ENCODE measurements at places on chromosomes 12 and 14. TPM values are rescaled to one million over a fixed set of nuclear protein-coding genes. Genes with fewer than 3 reads are reported as not detected.

- DNase-seq = no peak
Measured at GRCh38 chr14:104591506-104592291, 12.1 kb downstream of the C14orf180 start.

DNA sequence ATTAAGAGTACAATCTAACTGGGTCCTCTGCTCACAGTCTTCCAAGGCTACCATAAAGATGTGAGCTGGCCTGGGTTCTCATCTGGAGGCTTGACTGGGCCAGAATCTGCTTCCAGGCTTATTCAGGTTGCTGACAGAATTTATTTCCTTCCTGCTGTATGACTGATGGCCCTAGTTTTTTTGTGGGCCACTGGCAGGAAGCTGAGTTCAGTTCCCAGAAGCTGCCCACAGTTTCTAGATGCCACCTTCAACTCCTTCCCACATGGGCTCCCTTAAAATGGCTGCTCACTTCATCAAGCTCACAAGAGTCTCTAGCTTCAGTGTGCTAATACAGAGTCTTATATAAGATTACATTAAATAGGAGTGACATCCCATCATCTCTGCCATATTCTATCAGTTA, 121.7 kb upstream of the CAND1 start:
- DNase-seq = no peak

DNA sequence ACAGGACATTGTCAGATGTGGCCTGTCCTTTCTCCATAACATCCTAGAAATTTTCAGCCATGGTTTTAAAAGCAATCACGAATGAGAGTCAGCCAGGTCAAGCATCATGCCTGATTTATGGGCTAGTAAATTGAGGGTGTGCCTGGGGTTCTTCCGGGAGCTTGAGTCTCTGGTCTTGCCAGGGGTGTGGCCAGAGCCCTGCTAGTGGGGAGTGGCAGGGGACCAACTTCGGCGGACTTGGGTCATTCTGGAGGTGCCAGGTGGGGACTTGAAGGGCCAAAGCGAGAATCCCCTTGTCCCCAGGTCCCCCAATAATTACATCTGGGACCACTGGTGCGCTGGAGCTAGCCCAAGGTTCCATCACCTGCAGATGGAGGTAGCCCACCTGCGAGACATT, 5.7 kb downstream of the OTUB2 start:
- DNase-seq = no peak

DNA sequence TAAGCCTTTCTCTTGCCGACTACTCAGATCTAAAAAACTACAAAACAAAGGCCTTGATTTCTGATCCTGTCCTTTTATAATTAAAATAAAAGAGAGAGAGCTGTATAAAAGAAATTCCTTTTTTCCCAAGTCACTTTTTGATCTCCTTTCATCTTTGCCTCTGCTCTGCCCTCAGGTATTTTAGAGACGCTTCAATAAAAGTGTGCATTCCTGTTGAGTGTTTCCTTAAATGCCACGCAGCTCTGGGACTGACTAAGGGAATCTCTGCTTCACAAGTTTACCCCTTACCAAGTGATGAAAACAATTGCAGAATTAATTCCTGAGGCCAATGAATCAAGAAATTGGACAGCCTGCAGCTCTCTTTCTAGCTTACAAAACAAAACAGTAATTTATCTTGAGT, 1109.8 kb downstream of the TMTC2 start:
- no peak for DNase-seq

DNA sequence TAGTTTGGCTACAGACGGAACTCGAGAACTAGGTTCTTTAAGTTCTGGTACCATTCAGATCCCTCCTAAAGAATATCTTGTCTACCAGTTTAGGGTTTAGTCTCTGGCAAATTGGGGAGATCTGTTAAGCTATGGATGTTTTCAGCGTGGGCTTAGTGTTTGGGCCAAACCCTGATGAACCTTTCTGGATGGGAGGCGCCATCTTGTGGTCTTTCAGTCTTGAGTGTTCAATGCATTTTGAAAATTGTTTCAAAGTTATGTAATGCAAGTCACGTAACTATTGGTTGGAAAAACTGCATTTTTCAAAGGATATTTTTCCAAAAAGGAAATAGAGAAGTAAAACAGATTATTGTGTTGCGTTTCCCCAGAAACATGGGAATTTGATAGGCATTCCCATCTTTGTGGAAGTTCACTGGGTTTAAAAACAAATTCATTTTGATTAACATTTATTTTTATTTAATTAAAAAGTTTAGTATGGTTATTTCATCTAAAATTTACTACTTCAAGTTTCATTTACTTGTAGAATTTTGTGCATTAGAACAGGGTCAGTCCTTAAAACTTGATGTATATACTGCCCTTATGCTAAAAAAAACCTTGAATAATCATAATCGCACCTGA, 169.0 kb downstream of the PRIMA1 start:
- peak; percentile 58 for DNase-seq

DNA sequence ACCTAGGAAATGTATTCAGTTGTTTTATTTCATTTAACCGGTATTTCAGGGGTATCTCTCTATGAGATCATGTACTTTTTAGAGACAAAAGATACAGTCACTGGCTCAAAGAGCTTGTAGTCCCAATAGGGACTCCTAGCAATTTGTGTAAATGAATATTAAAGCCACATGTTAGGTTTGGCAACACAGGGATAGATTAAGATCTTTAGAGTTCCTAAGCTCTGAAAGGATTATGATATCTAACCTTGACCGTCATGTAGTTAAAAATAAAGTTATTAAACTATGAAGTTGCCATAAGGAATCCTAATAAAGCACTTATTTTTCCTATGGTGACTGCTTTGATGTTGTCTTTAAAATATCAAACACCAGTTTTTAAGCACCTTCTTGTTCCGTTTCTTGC, 100.4 kb upstream of the FGD4 start:
- no peak for DNase-seq

DNA sequence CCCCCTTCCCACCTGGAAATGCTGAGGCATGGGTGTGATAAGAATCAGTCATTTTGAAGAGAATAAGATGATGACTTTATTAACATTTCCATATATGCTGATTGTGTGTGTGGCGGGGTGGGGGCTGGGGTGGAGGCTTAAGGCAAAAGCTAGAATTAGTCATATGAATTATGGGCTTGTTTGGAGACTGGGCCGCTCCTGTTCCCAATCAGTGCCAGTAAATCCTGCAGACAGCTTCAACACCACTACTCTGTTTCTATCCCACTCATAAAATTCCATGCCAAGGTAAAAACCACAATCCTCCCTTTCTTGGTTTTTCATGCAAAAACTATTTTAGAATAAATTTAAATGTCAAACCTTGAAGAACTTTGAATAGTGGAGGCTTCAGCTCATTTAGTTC, 29.9 kb upstream of the SLC38A2 start:
- DNase-seq = no peak

DNA sequence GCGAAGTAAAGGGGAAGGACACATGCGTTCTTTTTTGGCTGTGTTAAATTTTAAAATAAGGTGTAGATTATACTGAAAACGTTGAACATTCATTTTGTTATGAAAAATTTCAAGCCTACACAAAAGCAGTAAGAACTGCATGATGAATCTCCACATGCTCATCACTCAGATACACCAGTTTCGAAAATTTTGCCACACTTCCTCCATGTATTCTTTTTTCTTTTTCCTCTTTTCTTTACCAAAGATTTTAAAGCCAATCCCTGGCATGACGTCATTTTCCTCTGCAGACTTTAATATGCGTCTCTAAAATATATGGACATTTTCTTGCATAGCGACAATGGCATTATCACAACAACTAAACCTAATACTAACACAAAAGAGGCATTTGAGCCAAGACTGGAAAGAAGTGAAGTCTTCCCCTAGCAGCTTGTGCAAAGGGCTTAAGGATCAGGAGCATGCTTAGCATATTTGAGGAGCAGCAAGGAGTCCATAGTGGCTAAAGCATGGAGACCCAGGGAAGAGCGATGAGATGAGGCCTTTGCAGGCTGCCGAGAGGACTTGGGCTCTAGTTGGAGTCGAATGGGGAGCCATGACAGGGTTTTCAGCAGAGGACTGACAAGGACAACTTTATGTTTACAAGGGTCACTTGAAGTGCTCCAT, 111.9 kb downstream of the ERC1 start:
- DNase-seq = no peak

DNA sequence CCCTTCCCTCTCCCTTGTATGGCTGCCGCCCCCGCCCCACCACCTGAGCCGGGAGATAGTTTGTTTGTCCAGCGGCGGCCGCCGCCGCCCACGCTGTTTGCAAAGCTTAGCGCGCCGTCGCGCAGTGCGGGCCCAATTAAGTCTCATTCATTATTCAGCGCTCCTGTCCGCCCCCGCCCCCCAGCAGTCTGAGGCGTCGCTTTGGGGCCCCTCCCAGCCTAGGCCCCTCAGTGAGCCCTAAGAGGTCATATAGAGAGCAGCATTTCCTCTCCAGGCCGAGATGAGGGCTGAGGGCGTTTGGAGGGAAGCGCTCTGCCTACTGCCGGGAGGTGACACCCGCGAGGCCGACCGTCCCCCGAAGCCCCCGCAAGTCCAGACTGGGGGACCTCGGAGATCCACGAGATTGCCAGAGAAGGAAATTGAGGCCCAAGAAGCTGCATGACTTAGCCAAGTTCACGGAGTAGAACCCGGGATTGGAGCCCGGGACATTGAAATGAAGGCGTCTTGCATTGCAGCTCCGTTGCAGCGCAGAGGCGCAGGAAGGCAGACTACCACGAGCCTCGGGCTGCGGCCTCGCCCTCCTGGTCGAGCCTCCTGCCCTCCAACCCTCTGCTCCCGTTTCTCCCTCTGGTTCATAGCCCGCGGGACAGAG, at the start of gene DNAJC22:
TSS of gene DNAJC22 (plus strand) at position 230 of the 652 bp plus-strand sequence. CDS start 1,985 bp downstream, outside the sequence.
- no peak for DNase-seq

DNA sequence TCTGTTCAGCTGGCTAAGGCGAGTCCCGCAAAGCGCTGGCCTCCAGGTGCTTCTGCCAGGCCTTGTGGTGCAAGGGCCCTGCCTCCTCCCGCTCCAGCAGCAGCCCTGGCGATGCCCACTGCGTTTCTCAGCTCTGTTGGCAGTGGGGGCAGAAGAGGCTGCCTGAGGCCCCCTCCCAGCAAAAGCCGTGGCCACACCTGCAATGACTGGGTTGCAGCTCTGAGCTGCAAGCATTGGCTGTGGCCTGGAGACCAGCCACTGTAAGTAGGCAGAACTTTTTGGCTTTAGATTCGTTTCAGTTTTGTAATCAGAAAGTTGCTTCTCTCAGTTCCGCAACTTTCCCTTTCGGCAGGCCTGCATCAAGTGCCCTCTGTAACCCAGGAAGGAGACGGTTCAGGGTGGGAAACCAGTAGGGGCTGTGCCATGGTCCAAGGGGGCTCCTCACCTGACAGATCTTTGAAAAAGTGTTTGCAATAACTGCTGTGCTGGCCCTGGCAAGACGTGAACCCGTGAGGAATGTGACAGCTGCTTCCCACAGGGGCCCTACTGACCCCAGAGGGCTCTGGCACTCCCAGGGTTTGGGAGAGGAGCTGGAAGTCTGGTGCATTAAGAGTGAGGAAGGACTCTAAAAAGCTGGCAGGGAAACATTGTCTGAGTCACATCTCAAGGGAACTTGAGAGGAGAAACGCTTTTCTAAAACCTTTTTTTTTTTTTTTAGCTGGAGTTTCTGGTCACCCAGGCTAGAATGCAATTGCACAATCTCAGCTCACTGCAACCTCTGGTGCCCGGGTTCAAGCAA, 54.5 kb upstream of the MAX start:
- DNase-seq = no peak

DNA sequence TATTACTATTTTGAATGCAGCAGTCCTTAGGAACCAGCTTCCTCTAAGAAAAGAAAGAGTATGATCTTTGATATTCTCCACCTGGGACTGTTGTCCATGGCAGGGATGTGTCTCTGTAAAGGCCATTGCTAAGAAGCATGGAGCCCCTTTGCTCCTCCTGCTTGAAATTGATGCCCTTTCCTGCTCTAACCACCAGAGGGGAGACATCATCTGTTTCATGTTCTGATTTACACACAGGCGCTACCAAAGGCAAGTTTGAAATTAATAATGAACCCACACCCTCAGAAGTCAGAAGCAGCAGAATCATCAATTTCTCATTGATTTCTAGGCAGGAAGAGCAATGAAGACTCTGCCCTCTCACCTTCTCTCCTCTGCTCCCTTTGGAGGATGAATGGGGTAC, 253.8 kb downstream of the RMST start:
- DNase-seq = peak; percentile 7

- no peak for DNase-seq
Measured at GRCh38 chr14:83909507-83909906, 1620.4 kb upstream of the FLRT2 start.

DNA sequence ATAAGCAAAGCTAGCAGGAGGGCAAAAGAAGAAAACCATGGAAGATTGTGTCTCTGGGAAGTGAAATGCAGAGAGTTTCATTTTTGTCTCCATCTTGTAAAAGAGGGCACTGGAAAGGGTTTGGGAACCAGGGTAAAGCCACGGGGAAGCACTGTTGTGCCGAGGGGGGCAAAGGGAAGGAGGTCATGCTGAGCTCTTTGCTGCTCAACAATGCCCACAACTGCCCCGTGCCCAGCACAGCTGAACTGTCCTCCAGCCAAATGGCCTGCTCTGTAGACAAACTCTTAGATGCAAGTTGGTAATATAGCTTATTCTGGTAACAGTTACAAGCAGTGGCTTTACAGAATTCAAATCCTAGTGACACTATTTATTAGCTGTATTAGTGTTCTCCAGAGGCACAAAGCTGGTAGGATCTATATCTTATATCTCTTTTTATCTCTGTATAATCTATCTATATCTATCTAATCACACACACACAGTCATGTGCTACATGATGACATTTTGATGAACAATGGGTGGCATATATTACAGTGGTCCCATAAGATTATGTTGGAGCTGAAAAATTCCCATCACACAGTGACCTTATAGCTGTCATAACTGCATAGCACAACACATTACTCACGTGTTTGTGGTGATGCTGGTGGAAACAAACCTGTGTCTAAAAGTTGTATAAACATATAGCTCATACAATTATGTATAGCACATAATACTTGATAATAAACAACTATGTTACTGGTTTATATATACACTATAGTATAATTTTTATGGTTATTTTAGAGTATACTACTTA, 203.4 kb upstream of the DDHD1 start:
- no peak for DNase-seq

Gene ETFBKMT
- total RNA-seq = 1.0 TPM

Gene TBC1D30
- total RNA-seq = 6.6 TPM

Gene MORN3
- 0.12 TPM for total RNA-seq

Gene ARHGAP9
- not detected for total RNA-seq

Gene CD27
- not detected for total RNA-seq

Gene ITGB7
- total RNA-seq = not detected

Gene TNFAIP2
- total RNA-seq = 397 TPM
